Stimulated activated CD4-positive, alpha-beta T cell treated with anti-CD3 and anti-CD28 coated beads, TNF-alpha, amount 100 ng/mL, for 1 hour (primary cell): ENCODE measurements at places on chromosomes 16 and 17.

GRCh38 chr17:20952183-20952582 lies 90.6 kb downstream of the USP22 start:
- no peak for DNase-seq

DNA sequence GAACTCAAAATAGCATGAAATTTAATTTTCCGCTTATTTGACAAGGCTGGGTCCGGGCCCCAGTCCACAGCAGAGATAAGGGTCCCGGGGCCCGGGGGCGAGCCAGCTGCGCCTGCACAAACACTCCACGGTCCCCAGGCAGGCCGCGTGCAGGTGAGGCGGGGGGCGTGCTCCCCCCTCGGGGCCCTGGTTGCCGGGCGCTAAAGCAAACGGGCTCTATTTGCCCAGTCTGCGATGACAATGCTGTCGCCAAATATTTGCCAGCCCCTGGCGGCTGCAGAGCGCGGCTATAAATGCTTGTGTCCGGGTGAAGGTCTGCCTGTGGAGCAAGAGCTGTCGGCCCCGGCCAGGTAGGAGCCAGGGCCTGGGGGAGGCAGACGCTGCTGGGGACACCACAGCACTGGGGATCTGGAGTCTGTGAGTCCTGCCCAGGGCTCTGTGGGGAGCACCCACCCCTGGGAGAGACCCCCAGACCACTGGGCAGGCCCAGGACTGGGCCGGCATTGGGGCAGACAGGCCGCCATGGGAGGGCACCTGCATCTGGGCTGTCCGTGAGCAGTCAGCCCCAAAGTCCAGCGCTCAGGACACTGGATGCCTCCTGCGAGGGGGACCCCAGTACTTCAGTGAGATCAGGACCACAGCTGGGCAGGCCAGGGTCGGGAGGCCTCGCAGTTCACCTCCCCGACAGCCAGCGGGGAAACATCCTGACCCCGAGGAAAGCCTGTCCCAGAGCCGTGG lies at the start of gene PERCC1:
Gene PERCC1 (plus strand): TSS at position 320 of the 738 bp plus-strand sequence. CDS start 1,516 bp downstream, outside the sequence.
- DNase-seq = no peak

DNA sequence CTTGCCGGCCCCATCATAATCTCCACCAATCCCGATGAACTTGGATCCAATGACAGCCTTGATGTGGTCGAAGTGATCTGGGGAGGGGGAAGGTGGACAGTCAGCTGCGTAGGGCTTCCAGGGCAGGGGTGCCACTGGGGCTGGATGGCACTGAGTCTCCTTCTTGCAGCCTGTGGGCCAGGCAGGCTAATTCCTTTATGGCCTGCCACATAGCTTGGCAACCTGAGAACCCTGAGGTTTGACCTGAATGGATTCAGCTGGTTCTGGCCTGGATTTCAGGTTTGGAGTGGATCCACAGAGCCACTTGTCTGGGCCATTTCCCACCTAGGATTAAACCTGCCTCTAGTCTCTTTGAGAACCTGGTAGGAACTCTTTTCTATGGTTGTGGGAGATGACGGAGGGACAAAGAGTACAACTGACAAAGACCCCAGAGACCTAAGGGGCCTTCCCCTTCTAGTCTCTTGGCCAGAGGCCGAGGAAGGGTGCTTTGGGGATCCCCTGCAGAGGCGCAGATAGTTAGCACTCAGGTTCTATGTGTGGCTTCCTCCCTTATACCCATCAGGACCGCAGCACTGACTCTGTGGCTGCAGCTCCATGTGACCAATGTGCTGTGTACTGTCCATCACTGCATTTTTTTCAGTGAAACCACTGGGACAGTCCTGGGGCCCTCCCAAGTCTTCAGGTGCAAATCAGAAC lies 9.2 kb upstream of the DPEP3 start:
- DNase-seq = no peak

DNA sequence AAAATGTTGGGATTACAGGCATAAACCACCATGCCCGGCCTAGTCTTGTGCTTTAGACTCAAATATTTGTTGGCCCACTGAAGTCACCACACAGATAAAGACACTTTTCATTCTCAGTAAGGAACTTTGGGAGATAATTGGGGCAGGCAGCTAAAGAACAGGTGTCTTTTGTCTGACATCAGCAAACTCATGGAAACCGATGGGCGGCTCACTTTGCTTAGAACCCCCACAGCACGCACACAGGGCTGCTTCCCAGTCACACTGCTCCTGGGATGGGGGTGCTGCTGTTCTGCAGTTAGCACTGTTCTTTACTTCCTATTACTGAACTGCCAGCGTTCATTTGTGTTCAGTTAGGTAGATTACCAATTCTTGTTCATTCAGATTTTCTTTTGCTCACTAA lies 18.0 kb upstream of the BRCA1 start:
- DNase-seq = no peak

DNA sequence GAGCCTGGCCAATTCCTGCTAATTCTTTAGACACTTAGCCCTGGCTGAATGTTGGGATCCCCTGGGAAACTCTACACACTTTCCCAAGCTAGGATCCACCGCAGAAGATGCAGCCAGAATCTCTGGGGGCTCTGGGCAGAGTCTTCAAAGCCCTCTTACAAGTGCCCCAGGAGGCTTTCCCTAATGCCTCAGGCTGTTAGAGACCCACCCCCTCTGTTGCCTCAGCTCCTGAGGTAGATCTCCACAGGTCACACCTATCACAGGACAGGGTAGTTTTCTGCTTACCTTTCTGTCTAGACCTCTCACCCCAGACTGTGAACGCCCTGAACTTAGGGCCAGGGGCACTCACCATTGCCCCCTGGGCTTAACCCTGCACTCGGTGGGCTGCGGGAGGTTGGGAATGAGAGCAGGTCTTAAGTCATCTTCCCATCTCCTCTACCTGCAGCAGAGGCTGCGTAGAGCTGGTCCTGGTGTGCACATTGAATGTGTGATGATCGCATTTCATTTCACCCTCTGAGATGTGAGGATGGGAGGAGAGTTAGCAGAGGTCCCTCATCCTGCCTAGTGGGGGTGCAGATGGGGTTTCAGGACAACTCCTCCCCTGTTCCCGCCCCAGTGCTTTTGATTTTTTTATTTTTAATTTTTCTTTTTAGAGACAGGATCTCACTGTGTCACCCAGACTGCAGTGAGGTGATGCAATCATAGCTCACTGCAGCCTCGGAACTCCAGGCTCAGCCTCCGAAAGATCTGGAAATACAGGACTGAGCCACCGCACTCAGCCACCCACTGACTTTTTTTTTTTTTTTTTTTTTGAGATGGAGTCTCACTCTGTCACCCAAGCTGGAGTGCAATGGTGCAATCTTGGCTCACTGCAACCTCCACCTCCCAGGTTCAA lies 89.0 kb upstream of the LHX1 start:
- DNase-seq = no peak

GRCh38 chr17:4559139-4559791 lies 1.1 kb downstream of the GGT6 start:
- DNase-seq = no peak

DNA sequence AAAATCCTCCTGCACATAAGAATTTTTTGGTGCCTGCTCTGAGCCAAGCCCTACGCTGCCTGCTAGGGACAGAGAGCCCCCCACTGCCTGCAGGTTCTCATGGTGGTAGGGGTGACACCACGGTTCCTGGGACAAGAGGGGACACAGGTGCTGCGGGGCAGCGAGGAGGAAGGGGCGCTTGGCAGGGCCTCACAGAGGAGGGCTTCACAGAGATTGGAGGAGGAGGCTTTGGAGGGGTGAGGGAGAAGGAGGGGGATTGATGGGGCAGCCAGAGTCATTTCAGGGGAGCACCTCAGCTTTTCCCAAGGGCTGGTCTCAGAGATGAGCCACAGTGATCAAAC lies 29.8 kb upstream of the GSG1L start:
- DNase-seq = no peak
